ENCODE measurements at places on chromosomes 2 and 18.

DNA sequence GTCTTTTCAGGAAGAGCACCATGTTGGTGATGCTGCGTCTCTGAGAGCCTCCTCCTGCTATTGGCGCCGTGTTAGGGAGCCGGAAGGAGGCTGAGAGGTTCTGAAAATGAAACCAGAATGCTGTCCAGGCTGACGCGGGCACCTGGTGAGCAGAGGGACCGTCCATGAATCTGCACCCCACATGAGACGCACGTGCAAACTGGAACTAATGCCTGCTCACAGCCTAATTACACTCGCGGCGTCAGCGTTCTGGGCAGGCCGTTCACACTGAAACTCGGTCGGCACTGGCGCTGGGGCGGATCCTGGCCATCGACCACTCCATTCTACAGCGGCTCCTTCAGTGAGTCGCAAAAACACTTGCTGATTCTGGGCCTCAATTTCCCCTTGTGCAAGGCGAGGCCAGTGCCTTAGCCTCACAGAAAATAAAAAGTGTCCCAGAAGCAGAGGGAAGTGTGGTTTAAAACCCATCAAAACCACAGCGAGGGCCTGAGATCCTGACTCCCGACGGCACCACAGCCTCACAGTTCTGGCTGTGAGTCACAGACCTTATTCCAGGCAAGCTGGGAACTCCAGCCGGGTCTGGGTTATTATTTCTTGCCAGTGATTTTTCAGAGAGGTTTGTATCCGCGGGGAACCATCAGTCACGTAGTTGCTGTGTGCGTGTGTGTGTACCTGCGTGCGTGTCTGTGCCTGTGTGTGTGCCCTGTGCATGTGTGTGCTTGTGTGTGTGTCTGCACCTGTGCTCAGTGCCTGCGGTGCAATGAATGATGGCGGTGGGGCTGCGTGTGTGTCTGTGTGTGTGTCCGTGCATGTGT is 49.1 kb upstream of the CTDP1 start:
- no peak for DNase-seq

DNA sequence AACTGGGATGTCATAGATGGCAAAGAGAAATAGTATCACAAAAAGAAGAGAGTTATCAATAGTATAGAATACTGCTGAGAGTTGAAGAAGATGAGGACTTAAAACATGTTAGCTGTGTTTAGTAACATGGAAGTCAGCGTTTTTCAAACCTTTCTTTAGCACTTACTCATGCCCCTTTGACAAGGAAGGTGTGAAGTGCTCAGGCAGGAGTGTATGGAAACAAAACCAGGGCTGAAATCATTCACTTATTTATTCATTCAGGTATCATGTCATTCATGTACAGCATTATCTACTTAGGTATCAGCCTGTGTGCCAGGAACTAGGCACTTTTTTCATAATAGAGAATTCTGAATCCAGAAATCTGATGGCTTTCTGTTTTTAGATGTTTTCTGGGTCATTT is 27.2 kb downstream of the CD28 start:
- DNase-seq = no peak

DNA sequence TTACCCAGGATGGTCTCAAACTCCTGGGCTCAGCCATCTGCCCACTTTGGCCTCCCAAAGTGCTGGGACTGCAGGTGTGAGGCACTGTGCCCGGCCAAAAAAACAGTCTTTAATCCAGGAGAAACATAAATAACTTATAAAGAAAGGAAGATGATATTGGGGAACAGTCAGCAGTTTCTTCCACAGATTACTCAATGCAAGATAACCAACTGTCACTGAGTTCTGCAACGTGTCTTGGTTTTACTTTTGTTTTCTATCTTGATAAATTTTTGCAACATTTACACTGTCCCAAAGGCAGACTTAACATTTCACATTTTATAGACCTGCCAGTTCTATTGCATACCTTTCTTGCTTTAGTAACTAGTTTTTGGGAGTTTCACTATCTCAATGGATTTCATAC is 71.1 kb downstream of the ANKRD44 start:
- no peak for DNase-seq

GRCh38 chr2:186984966-186985365 is 136.0 kb upstream of the ZSWIM2 start:
- no peak for DNase-seq

DNA sequence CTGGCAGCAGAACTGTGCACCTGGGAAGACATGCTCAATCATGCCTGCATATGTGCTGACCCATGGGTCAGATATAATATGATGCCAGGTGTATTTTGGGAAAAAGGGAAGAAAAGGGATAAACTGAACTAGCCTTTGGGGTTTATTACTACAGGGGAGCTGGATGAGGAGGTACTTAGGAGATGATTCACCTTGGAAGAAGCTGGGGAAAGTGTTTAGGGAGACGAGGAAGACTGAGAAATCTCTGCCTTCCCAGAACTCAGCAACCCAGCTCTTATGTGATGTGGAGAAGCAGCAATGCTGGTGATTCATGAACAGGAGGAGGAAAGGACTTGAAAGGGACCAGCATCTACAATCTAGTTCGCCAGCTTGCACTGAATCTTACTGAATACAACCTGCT is 110.2 kb downstream of the BARD1 start:
- no peak for DNase-seq

DNA sequence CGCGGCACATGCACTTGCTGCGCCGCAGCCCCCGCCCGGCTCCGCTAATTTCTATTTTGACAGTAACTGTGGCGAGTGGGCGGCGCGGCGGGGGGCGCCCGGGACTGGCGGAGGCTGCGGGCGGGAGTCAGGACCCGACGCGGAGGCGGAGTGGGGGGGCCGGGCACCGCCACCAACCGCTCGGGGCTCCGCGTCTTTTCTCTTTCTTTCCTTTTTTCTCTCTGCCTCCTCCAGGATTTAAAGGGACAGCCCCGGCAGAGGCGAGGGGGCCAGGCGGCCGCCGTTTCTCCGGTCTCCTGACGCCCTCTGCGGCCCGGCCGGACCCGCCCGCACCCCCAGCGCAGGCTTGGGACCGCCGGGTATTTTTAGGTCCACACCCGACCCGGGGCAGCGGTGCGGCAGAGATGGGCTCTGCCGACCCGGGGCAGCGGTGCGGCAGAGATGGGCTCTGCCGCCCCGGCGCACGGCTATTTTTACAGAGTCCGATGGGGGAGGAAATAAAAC is 460 bp upstream of the ZBTB7C start:
- DNase-seq = no peak

DNA sequence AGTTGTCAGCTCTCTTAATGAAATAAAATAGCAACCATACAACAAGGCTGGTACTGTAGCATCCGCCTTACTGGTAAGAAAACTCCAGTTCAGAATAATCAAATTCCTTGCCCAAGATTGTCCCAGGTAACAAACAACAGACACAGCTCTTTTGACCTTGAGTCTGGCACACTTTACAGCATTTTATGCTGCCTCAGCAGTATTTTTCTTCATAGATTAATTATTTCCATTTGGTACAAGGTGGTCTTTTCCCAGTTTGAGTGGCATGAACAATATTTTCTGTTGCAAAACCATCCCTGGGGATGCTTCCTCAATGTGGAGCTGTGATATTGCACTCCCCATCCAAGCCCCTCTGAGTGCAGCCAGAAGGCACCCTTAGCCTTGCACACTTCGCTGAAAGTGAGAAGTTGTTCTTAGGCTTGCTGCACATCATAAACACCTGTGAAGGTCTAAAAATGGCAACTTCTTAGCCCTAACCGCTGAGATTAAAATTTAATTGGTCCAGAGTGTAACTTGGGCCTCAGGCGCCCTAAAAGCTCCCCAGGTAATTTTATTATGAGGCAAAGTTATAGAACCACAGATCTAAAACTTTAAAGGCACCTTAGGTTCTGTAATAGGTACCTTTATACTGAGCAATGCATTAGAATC is 523.3 kb downstream of the CMPK2 start:
- DNase-seq = no peak

Measured in LNCaP clone FGC (cell line).